ENCODE measurements at places on chromosomes 3 and 15. TPM values are rescaled to one million over a fixed set of nuclear protein-coding genes. Genes with fewer than 3 reads are reported as not detected.

The FGD5 gene
- 0.12 TPM for total RNA-seq

The SAMMSON gene
- total RNA-seq, result not detected

The FBN1 gene
- total RNA-seq, result 0.53 TPM

The HRG gene
- not detected for total RNA-seq

DNA sequence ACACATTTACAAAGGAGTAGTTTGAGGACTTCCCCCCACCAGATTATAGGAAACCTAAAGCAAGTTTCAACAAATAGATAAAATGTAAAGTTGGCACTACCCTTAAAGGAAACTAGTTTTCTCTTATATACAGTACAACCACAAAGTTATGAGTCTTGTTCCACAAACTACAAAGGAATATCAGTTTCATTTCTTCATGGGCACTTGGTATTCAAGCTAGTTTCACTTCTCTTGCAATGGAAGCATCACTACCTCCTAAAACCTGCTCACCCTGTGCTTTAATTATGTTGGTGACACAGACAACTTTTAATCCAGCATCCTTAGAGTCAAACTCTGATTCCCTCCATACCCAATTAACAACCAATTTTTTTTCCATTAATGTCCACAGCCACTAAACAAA, 707.0 kb downstream of the ROBO2 start:
- no peak for DNase-seq

GRCh38 chr15:47265686-47266085, 451.6 kb upstream of the SEMA6D start:
- no peak for DNase-seq

DNA sequence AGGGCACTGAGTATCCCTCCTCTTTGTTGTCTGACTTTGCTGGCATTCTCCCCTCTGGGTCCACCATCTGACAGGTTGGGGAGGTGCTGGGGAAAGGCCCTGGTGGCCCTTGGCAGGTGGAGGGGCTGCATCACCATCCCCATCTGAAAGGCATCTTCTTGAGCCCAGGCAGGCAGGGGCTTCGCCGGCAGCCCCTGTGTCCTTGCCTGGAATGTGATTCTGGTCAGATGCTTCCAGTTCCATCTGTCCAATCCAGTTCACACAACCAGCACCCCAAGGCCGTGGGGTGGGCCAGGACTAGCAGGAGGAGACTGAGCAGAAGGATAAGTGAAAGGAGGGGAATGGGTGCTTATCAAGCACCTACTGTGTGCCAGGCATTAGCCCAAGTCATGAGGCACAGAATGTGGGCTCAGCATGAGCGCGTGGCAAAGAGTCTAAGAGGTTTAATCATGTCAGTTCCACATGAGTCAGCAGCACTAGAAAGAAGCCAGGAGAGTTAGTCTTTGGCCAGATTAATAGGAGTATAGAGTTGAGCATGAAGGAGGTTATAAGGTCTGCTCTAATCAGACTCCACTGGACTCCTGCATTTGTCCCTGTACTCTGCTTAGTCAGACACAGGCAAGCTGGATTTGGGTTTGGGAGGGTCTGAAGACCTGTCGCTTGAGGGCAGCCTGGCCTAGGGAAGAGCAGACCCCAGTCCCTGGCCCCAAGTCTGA, 10.5 kb upstream of the TXNRD3 start:
- DNase-seq, result no peak

DNA sequence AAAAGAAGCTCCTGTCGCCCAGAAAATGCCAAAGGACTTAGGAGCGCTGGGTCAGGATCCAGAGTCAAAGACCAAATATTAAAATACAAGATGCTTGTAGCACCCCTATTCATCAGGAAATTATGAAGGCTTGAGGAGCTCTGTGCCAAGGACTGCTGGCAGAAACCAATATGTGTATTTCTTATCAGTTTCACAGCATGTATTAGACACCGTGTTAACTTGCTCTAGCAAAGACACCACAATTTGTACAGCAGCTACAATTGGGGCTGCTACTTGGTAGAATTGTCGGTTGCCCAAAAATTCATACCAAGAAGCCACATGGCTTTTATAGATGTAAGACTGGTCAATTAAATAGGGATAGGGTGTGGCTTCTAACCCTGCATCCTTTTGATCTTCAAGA, 128.8 kb downstream of the CD47 start:
- DNase-seq, result no peak

DNA sequence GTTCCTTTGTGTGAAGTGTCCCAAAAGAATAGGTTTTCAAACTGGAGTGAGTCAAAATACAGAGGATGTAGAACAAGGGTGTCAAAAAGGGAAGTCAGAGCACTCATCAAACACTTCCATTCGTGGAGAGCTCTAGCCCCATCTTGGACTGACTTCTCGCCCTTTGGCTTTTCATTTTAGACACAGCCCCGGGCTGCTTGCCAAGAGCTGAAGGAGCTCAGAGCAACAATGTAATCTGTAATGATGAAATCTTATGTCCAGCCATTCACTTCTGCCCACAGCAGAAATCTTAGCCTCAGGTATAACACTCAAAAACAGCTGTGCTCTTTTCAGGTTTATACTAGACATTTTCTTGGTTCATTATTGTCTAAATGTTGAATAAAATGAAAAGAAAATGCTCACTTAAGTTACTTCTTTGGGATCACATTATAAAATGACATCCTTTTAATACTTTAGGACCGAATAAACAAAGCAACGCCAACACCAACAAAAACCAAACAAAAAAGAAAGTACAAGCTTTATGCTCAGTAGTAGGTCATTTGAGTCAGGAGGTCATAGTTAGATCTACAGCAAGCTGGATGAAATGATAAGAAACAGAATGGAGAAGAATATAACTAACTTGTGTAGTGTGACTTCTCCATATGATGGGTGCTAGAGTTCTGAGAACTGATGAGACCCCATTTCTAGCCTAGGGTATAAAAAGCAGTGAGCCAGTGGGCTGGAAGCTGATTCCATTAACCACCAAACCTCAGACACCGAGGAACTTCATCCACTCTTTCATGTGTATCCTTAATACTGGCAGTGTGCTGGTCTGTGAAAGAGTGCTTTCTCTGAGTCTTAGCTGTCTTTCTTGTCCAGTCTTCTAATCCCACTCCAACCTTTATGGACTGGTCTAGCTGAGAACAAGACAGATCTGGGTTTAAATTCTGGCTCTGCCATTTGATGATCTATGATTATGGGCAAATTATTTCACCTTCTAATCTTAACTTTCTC, 131.8 kb upstream of the SLC7A14 start:
- DNase-seq, result no peak

DNA sequence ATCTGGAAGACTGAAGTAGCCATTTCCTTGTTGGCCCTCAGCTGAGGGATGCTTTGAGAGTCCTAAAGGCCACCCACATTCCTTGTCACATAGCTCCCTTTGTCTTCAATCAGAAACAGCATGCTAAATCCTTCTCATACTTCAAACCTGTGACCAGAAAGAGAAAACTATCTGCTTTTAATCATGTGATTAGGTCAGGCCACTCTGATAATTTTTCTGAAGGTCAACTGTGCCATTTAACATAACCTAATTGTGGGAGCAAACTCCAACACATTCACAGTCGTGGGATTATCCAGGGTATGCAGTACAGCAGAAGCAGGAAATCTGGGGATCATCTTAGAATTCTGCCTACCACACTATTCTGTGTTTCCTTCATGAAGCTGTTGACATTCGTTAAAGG, 223.9 kb upstream of the NR2E3 start:
- no peak for DNase-seq

DNA sequence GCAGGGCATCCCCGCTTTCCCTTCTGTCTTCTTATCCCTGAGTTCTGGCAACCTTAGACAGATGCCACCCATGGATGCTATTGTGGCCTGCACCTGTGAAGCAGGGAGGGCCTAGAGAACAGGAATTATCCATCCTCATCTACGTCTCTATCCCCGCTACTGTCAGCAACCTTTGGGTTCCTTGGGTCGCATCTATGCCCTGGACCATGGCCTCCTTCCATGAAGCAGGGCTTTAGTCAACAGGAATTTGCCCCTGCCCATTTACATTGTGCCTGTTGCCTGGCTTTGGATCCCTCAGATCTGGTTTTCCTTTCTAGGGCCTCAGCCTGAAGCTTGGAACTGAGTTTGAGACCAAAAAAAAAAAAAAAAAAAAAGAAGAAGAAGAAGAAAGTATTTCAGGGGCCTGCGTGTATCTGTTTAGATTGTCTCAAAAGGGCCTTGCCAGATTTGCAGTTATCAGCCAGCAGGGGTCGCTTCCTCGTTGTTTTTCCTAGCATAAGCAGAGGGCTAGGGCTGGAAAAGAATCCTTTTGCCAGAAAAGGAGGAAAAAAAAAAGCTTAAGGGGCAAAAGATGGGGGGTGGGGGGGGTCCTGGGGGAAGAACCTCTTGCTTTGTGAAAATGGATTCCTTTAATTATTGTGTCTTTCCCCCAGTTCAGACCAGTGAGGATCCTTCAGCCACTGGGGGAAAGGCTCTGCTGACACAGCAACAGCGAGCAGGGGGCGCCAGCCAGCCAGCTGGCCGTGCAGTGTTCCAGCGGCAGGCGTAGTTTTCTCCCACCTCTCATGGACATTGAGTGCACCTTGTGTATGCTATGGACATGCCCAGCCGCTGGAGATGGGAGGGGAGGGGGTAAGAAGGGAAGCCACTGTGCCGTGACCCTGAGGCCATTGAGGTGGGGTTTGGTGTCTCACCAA, 65.7 kb upstream of the ALDH1L1 start:
- DNase-seq, result no peak

- DNase-seq, result no peak
Observed at GRCh38 chr3:159788291-159788690, 200.3 kb upstream of the IL12A start.

- no peak for DNase-seq
Observed at GRCh38 chr15:58549013-58549784, 117.4 kb downstream of the LIPC start.

DNA sequence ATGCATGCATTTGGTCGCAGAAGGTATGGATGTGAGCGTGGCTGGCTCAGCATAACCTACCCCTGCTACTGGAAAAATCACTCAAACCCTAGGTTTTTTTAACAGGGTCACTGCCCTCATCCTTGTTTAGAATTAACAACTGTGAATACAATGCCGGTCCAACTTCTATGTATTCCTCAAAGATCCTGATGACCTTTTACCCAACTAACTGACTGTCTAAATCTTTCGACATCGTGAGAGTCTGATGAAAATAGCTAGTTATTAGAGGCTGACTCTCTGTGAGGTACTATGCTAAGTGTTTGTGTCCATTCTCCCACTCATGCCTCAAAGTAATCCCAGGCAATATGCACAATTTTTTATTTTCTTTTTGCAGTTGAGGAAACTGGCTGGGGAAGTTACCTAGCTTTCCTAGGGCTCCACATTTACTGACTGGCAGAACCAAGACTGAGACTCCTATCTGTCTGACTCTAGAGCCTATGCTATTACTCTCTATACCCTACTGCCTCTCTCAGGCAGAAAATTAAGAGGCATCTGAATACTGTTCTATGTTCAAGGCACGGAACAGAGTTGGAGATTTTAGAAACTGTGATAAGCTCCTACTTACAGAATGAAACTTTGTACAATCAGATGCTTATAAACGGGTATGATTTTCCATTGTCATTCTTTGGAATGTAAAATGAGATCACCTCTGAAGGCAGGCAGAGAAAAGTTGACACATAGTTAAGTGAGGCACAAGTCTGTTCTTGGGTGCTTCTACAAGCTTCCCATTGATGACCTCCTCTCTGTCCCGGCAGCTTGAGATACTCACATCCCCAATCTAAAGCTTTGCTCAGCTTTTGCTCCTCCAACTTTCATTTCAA, 56.4 kb downstream of the FILIP1L start:
- DNase-seq, result no peak

GRCh38 chr3:42658091-42658770, 4.7 kb downstream of the ZBTB47 start:
- no peak for DNase-seq

DNA sequence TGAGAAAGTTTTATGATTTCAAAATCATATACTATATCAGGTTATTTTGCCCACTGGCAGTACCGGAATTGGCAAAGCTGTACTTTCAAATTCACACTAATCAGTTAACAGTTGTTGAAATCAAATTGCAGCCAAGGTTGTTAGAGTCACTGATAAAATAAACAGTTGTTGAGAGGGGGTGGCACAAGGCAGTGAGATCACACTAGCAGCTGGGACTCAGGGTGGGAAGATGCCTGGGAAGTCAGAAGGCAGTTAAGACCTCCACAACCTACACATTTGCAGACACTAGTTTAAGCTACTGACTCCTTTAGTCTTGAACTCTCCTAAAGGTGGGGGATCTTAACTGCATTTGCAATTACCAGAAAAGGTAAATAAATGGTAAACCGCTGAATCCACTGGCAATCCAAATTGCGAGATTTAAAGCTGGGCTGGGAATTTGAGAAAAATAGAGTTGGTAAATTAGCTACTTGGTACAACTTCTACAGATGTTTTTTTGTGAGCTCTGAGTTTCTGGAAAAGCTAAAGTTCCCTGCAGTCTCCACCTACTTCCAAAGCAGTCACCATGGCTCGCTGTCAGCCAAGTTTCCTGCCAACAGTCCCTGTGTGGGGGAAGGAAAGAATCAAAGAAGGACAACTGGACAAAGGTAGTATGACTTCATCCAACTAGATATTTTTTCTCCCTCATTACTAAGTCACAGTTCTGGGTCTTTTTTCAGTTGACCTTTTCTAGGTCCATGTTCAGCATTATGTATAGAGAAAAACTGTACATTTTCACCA, 105.7 kb downstream of the ZNF385D start:
- no peak for DNase-seq

DNA sequence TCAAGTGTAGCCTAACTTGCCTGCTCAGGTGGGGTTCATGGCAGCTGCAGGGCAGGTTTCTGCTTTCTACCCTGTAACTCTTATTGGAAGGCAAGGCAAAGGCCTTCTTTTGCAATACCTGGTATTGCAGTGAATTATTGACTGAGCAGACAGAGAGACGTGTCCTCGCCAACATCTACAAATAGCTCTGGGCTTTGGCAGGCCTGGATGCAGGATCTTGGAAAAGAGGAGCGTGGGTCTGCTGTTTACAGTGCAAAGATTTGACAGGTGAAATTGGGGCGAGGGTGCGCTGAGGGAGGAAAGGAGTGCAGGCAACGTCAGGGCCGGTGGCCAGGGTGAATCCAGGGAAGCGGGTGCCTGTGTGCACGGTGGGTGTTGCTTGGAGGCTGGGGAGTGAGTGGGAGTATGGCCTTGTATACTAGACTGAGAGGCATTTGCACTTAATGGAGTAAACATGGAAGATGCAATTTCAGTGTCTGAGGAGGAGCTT, 44.5 kb downstream of the ST6GAL1 start:
- DNase-seq, result no peak

DNA sequence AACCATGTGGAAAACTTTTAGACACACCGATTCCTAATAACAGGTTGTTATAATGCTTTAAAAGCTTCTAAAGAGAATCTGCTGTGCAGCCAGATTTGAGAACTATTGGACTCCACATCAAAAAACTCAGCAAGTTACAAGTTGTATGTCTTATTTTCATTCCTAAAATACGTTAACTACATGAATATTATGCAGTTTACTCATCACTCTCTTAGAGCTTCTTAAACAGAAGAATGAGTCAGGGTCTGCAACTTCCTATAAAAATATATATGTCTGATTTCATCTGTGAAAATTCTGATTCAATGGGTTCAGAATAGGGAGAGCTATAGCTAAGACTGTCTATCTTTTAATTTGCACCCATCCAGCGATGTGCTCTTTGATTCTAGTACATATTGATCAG, 244.2 kb upstream of the EPHA3 start:
- DNase-seq, result no peak

- DNase-seq, result no peak
Observed at GRCh38 chr3:23079976-23080375, 123.2 kb upstream of the UBE2E2 start.

Measured in B cell (primary cell).